ENCODE measurements at places on chromosomes 5 and 9.

- DNase-seq: no peak
Observed at GRCh38 chr9:7132605-7133004, 374.8 kb downstream of the KDM4C start.

- no peak for DNase-seq
Observed at GRCh38 chr5:168184103-168184502, 107.3 kb upstream of the WWC1 start.

- no peak for DNase-seq
Observed at GRCh38 chr9:75000835-75001234, 27.3 kb downstream of the CARNMT1 start.

DNA sequence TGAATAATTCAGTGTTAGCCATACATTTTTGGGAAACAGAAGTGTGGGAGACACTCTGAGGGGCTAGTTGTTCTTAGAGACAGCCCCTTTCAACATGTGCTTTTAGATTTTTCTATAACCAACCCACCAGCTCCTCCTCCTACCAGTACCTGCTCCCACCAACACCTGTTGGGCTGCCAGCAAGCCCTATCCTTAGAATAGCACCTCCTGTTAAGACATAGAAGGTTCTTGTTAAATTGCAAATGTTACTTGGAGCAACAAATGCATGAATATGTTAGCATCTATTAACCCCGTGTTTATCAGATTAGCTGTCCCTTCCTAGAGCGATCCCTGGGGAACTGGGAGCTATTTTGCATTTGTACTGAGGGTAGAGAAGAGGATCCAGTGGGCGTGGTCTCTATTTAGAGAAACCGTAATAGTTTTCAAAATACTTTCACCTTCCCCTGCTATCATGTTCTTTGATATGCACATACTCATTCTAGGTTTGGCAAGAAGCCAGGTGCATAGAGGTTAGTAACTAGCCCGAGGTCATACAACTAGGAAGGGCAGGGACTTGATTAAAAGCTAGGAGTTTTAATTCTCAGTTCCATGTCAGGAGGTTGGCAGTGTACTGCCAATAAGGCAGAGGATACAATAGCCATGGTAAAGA lies 334.4 kb downstream of the KCTD16 start:
- DNase-seq: no peak

DNA sequence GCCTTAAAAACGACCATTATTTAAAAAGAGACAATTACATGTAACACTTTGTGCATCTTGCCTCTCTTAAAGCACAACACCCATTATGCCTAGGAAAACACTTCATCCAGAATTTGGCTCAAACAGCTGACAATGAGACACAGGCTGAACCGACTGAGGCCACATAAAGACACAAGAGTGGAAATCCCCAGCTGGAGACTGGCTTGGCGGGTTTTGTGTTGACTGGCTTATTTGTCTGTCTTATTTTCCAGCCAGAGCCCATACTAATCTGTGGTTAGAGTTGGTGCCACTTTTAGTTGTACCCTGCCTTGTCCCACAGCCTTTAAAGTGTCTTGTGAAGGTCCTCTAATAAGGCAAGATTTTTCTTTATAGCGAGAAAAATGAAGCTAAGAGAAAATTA lies 21.2 kb downstream of the TRIM14 start:
- no peak for DNase-seq

- DNase-seq: no peak
Observed at GRCh38 chr5:163531272-163531671, 25.9 kb downstream of the MAT2B start.

- no peak for DNase-seq
Observed at GRCh38 chr9:109182940-109183798, 16.1 kb upstream of the FRRS1L start.

DNA sequence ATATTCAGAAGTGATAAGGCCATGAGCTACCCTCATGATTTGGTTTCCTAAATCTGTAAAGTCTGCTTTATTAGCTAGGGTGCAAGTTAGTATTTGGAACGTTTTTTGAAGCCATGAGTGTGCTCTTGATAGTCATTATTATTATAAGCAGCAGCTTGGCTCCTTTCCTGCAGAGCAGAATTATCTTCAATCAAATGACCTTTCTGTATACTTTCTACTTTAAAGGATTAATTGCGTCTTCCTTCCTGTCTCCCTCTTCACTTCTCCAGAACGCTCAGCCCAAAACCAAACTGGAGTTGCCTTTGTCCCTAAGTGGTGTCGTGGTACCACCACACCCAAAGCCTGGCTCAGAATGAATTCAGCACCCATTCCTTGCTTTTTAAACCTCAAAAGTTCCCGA lies 211.3 kb downstream of the ARHGAP26 start:
- DNase-seq: no peak

DNA sequence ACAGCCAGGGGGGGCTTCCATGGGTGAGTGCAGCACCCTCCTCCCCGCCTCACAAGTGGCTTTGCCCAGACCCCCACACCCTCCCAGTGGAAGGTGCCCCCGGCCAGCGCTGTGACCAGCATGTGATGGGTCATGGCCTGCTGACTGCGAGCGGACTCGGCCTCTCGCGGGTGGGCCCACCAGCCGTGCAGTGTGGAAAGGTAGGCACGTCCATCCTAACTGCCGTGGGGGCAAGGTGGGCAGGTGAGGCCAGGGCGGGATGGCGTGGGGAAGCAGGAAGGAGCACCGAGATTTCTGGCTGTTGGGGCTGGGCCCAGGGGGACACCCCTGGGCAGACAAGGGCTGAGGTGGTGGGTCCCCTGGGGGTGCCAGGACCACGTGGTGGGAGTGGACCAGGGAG lies 12.1 kb downstream of the SOHLH1 start:
- no peak for DNase-seq

DNA sequence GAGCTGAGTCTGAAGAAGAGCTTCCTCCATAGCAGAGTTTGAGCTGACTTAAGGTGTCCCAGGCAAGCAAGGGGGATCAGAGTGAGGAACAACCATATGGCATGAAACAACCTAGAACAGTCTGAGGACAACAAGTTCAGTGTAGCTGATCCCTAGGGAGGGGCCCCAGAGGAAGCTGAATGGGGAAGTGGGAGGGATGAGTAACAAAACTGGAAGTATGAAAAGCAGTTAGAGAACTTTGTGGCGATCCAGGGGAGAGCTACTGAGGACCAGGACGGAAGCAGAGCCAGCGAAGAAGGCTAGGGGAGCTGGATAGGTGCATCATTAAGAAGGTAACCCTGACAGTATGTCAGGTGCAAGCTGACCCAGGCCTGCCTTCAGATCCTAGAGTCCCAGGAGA lies 580.8 kb downstream of the BNC2 start:
- no peak for DNase-seq

- no peak for DNase-seq
Observed at GRCh38 chr5:135490245-135491037, 38.3 kb upstream of the TIFAB start.

DNA sequence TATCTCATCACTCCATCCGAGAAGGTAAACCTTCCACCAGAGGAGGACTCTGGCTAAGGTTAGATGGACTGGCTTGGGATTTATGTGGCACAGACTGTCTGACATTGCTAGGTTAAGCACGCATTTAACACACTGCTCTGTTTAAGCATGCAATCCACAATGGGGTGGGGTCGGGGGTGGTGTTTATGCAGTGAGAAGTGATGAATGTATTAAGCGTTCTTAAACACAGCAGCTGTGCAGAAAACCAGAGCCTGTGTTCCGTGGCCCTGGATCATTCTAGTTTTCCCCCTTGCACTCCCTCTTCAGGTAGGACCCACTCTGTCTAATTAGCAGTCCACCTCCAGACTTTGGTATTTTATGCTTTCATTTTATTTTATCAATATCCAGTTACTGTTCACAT lies 46.4 kb downstream of the STXBP1 start:
- no peak for DNase-seq

GRCh38 chr5:59117320-59117719 lies 534.4 kb downstream of the RAB3C start:
- no peak for DNase-seq

- DNase-seq: no peak
Observed at GRCh38 chr9:130289711-130290241, 24.2 kb downstream of the HMCN2 start.

DNA sequence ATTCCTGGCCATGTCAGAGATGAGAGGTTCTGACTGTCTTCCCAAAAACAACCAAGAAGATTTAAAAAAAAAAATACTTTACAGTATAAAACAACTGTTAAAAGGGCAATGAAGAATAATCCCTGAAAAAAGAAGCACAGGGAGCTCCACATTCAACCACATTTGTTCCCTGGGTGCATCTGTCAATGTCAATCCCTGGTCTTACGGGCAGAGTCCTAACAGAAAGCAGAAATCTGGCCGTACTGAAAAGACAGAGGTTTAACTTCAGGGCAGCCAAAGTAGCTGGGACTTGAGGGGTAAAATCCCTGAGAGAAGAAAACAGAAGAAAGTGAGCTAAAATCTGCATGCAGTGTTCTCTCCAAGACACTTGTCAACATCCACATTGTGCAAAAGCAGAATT lies 76.6 kb downstream of the RICTOR start:
- DNase-seq: no peak

- DNase-seq: no peak
Observed at GRCh38 chr9:101716629-101717028, 21.8 kb downstream of the GRIN3A start.

DNA sequence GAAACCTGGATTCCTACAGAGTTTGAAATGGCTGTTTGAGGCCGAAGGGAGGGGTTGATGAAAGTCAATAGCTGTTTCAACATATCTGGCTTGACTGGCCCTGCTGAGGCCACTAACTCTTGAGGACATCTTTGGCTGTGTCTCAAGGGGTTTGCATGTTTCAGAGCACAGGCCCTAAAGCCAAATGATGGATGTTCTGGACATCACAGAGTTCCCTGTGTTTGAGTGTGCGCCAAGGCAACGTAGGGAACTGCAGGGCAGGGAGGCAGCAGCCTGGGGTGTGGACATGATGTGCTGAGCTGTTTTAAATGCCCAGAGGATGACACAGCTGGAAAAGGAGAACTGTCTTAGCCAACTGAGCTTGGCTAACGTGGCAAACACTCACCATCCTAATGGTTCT lies 89.6 kb downstream of the RAPGEF1 start:
- DNase-seq: no peak

DNA sequence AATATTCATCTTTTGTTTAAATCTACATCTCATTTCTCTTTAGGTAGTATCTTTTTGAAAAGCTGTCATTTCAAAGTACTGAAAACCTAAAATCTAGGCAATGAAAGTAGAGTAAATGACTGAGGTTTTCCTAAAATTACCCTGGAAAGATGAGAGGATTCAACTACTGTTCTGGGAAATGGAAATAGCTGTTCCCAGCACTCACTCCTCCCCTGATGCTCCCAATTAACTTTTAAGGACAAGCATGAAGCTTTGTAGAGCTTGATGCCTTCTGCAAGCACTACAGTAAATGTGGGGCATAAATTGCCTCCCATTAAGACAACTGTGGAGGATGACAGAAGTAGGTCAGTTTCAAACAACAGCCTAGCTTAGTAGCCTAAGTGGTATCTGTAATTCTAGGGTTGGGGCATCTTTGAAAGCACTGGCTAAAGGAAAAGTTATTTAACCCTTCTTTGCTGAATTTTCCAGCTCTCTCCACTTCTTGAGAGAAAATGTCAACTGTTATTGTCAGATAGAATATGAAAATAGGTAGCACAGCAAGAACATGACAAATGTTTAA lies 100.2 kb upstream of the GNA14 start:
- DNase-seq: no peak

DNA sequence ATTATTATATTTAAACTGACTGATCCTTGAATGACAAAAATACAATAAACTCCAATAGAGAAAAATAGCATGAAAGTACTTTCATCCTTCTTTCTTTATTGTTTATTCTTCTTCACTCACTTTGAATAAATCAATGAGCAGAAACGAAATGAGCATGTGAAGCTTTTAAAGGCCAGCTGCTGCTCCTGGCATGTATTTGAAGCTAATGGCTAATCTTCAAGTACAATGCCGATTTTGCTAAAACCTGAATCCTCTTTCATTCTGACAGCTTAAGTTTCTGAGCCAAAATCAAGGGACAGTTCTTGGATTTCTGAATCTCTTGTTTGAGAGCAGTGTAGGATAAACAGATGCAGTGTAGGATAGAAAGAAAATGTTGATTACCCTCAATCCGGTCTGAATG lies 237.3 kb downstream of the CDH10 start:
- no peak for DNase-seq

GRCh38 chr9:2208991-2209390 lies 193.8 kb downstream of the SMARCA2 start:
- DNase-seq: no peak

GRCh38 chr5:27995867-27996266 lies 957.5 kb upstream of the CDH9 start:
- DNase-seq: no peak

DNA sequence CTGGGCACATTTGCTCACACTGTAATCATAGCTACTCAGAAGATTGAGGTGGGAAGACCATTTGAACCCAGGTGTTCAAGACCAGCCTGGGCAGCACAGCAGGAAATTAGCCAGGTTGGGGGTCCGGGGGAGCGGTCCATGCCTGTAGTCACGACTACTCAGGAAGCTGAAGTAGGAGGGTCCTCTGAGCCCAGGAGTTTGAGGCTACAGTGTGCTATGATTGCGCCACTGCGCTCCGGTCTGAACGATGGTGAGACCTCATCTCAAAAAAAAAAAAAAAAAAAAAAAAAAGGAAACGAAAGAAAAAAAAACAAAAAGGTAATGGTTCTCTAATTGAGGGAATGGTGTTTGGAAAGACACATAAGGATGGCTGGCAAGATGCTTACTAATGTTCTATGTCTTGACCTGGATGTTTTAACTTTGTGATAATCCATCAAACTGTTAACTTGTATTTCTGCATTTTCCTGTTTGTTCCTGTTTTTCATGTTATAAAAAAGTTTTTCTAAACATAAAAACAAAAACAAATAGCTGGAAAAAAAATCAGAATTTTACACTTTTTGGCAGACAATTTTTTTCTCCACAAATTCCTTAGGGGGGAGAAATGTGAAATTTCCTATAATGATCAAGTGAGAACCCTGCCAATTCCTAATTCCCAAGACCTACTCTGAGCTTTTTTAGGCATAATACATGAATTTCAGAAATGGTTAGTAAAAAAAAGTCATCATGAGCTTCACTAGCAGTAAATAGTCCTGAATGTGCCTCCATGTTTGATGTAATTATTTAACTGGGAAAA lies 96.9 kb downstream of the DENND1A start:
- no peak for DNase-seq

- DNase-seq: no peak
Observed at GRCh38 chr5:57684299-57684702, 201.7 kb upstream of the ACTBL2 start.

GRCh38 chr9:91100878-91101450 lies 260.8 kb downstream of the AUH start:
- DNase-seq: no peak

GRCh38 chr5:643351-643801 lies 31.2 kb downstream of the CEP72 start:
- no peak for DNase-seq

DNA sequence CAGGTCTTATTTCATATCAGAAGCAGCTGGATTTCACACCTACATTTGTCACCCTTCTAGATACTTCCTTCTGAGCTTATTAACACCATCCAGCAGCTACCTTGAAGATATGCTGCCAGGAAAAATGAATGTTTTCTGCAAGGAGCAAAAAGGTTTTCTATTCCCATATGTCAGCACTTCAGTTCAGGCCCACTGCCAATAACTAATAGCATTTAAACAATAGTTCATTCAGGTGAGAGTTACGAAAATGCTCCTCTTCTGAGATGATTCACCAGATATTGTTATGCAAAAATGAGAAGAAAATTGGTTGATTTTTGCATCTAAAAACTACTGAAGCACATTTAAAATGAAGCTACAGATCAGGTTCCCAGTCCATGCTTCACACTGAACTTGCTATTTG lies 56.4 kb upstream of the ISL1 start:
- DNase-seq: no peak

- no peak for DNase-seq
Observed at GRCh38 chr9:84169240-84169639, 171.3 kb downstream of the SLC28A3 start.

GRCh38 chr5:111231119-111231518 lies 6.9 kb downstream of the CAMK4 start:
- no peak for DNase-seq

All from NCI-H2081 treated with DMSO at 0.1 percent for 48 hours (cell line).